ENCODE measurements at places on chromosomes 13 and 19.

GRCh38 chr13:101181076-101181685 lies 235.1 kb downstream of the NALCN start:
- DNase-seq, result no peak

DNA sequence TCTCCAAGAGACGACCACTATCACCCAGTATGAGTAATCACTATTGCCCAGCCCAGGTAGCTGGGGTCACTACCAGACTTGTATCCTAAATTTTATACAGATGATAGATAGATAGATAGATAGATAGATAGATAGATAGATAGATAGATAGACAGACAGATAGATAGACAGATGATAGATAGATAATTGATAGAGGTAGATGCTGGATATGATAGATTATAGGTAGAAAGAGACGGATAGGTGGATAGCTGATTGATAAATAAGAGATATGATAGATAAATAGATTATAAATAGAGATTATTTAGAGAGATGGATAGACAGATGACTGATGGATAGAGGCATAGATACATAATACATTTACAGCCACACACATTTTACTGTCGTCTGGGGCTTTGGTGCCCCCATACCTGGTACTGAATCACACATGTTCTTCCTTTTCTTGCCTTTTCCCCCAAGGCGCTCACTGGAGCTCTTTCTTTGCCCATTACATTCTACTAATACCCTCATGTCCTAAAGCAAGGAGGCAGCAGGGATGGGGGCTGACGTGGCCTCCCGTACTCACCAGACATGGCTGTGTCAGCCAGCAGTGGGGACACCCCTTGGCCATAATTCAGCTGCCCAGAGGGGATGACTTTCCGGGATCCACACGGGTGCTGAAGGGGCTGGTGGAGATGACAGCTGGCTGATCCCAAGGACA lies 44.6 kb upstream of the CCNE1 start:
- DNase-seq, result no peak

GRCh38 chr13:42807241-42807640 lies 25.9 kb downstream of the FAM216B start:
- DNase-seq, result no peak

- DNase-seq, result no peak
Observed at GRCh38 chr13:57638186-57638890, 6.8 kb downstream of the PCDH17 start.

All from activated T-cell treated with anti-CD3 and anti-CD28 coated beads, Interleukin-2, amount 50 U/mL, for 24 hours (primary cell).